D721Med (cell line): ENCODE measurements at places on chromosomes 12 and 14.

GRCh38 chr12:129184127-129184928 is 331.1 kb downstream of the GLT1D1 start:
- DNase-seq = no peak

DNA sequence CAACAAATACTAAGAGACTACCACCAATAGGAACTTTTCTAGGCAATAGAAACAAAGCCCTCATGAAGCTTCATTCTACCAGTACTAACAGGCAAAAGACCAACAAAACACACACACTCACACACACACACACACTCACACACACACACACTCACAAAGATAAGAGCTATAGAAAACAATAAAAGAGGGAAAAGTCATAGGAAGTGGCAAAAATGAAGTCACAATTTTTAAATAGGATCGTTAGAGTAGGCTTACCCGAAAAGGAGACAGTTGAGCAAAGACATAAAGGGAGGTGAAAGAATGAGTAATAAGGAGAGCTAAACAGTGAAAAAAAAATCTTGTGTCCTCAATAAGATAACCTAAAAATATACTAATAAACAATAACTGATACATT is 66.5 kb downstream of the C2CD5 start:
- no peak for DNase-seq

GRCh38 chr12:104522985-104523722 is 66.4 kb downstream of the CHST11 start:
- DNase-seq = no peak

DNA sequence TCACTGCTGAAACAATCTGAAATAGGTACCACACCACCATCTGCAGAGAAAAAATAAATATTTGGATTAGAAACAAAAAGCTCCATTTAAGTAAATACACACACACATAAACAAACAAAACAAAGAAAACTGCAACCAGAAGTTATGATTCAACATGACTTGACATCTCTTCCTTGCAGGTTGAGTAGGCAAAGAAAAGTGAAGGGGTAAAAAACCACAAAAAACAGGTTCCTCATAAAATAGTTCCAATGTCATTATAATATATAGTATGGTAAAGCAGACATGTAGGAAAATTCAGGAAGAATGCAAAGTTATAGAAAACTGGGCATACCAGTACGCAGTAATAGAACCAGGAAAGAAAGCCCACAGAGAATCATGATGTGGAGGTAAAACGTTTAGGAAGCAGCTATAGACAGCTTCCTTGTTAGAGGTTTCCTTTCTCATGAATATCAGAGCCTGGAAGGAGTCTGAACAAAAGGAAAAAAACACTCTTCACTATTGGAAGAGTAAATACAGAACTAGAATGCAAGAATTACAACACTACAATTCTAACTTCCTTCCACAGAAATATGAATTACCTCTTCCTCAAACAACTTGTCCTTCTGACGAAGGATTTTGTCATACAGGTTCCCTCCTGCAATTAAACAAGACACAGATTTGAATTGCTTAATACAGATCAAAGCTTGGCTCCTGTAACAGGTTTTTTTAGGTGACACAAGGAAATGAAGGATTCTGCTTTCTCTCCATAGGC is 6.1 kb downstream of the NEK9 start:
- no peak for DNase-seq

GRCh38 chr12:107765316-107765715 is 4.4 kb upstream of the PRDM4 start:
- DNase-seq = no peak

- DNase-seq = no peak
These were observed 1417.4 kb upstream of the FLRT2 start for GRCh38 chr14:84112589-84112988.

DNA sequence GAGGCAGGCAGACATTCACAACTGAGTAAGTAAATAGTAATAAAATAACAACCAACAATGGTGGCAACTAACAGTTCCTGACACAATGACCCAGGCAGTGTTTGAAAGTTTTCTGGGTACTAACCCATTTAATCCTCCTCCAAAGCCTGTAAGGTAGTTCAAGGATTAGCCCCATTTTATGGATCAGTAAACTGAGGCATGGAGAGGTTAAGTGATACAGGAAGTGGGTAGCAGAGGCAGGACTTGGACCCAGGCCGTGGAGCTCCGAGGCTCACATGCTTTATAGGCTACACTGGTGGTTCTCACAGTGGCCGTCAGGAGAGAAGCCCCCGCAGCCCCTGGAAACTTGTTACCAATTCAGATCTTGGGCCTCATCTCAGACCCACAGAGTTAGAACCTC is 17.5 kb downstream of the CRACR2A start:
- DNase-seq = no peak

GRCh38 chr12:4899364-4899763 is 10.3 kb upstream of the KCNA1 start:
- DNase-seq = no peak

DNA sequence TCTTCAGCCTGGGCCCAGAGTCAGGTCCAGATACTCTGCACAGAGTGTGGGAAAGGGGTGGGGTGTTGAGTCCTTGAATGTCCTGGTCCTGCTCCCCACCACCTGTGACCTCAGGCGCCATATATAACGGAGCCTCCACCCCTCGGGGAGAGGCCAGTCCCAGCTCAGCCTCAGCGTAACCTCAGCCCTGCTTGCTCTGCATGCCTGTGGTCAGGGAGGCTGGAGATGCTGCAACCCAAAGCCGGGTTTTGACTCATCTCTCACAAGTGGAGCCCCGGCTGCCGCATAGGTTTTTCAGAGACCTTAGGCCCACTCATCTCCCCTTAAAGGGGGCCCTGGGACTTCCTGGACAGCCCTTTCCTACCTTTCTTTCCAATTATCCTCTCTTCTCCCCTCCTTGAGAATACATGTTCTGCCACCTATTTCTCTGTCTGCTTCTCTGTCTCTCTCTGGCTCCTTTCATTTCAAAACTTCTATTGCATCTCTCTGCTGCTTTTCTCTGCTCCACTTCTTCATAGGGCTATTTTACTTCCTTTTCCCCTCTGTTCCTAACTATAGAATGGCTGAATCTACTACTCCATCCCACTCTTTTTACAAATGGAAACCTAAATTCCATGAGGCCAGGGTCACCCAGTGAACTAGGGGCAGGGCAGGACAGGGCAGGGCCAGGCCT is 1.2 kb downstream of the ITGB7 start:
- DNase-seq = no peak
